ENCODE measurements at places on chromosomes 7 and 10.

DNA sequence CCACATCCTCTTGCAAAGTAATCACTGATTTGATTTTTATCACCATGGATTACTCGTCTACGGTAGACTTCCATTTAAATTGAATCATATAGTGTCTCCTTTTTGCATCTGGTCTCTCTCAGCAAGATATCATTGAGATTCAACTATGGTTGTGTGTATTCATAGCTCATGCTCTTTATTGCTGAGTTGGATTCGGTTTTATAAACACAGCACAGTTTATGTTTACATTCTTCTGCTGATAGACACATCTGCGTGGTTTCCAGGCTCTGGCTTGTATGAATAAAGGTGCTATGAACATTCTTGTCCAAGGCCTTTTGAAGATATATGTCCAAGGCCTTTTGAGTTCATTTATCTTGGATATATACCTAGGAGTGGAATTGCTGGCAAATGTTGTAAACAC lies 356.5 kb upstream of the CELF2 start:
- DNase-seq, result no peak

DNA sequence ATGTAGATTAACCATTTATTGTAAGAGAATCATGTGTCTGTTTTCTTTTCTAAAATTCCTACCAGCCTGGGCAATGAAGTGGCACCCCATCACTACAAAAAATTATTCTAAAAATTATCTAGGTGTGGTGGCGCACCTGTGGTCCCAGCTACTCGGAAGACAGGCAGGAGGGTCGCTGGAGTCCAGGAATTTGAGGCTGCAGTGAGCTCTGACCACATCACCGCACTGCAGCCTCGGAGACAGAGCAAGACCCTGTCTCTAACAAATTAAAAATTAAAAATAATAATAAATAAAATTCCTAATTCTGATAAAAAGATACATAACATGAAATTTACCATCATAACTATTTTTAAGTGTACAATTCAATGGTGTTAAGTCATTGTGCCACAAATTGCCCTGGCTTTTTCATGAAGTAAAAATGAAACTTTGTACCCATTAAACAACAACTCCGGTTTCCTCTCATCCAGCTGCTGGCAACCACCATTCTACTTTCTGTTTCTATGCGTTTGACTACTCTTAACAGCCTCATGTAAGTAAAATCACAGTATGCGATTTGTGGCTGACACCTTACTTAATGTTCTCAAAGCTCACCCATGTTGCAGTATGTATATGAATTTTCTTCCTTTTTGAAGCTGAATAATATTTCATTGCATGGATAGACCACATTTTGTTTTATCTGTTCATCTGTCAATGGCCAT lies 20.6 kb upstream of the USP6NL start:
- no peak for DNase-seq

DNA sequence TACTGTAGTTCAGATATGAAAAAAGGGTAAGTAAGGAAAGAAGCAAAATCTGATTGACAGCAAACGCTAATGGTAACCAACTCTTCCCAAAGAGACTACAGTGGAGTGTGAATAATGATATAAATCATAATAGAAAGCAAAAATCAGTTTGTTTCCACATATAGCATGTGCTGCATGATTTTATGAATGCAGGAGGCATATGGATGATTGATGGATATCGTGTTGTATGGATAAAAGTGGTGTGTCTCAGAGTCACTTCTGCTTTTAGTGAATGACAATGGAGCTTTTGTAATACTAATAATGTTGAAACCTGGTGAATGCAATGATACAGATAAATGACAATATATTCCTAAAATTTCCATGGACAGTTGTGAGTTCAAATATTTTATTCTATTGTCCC lies 36.6 kb upstream of the PALS2 start:
- no peak for DNase-seq

- DNase-seq, result no peak
Measured at GRCh38 chr7:3094701-3095445, 51.2 kb upstream of the CARD11 start.

- no peak for DNase-seq
Measured at GRCh38 chr7:94679358-94679757, 23.4 kb upstream of the SGCE start.

DNA sequence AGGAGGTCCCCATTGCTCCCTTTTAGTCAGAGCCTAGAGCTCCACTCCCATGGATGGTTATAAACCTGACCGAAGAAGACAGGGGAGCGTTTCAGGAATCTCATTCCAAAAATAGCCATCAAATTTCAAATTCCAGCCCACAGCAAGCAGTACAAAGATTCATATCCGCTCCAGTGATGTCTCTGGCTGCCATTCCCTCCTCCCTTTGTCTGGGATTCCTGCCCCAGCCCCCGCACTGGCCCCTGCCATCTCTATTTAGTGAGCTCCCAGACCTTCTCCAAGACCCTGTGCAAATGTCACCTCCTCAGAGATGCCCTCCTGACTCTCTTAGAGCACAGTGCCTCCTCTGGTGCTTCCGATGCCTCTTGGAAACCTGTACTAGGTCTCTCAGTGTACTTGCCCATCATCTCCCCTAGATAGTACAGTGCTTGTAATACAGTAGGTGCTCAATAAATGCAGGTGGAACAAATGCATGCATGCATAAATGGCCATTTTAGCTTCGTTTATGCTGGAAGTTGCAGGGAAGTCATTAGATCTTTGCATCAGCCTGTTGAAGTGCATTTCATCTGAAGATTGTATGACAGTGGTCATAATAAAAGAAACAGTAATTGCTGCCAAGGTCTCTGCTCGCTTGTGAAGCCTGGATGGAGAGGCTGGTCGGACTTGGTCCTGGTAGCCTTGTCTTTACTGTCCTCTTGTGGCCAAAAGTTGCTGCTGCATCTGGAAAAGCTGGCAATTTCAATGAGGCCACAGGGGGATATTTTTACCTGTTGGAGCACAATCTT lies 32.0 kb upstream of the HABP2 start:
- DNase-seq, result no peak

DNA sequence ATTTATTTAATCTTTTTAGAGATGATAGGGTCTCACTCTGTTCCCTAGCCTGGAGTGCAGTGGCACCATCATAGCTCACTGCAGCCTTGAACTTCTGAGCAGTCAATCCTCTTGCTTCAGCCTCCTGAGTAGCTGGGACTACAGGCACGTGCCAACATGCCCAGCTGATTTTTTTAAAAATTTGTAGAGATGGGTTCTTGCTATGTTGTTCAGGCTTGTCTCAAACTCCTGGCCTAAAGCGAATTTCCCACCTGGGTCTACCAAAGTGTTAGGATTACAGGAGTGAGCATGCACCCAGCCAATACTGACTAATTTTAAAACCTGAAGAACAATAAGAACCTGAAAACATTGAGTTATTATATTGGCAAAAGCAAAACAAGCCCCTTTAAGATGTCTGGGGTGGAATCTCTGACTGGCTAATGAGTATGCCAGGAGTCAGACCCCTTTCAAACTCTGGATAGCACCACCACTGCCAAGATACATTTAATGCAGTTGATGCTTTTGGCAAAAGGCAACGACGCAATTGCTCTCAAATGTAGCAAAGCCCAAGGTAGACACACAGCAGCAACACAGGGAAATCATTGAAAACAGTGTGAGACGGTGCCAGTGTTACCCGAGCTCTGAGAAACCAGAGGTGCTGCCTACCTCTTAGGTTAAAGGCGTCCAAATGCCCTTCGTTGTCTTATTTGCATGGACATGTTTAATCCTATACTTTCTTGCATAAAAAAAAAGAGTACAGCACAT lies 40.7 kb upstream of the TOMM7 start:
- no peak for DNase-seq

DNA sequence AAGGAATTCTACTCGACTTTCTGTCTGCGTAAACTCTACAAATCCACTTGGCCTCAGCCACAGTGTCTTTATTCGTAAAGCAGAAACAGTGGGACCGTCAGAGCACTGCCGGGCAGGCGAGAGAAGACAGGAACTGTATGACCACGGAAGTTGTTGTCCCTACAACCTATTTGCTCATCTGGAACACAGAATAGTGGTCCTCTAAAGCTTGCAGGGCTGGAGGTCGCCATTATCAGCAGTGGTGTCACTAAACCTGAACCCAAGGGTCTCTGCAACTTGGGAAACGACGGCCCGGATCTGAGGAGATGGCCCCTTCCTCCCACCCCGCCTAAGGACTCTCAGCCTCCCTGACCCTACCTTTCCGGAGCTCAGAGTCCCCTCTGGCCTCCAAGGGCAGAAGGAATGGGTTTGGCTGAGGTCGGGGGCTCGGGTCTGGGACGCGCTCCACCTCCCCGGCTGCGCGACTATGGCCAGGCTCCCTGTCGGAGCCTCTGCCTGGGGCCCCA lies 442 bp downstream of the STYXL1 start:
- no peak for DNase-seq

DNA sequence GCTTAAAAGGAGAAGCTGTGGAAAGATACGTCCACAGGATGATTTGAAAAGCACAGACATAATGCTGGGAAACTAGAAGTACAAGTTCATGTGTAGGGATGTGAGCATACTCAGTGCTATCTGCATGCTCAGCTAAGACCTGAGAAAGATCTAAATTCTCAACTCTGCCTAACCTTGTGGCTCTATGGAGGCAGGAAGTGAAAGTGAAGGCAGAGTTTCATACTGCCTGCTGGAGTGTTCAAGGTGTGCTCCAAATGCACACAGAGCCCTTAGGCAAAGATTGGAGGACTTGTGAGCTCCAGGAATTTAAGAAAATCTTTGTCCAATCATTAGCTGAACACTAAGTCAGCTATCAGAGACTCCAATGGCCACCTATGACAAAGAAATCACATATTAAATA lies 190.9 kb downstream of the RNLS start:
- no peak for DNase-seq

GRCh38 chr10:127648885-127649284 lies 88.1 kb upstream of the FOXI2 start:
- DNase-seq, result no peak

DNA sequence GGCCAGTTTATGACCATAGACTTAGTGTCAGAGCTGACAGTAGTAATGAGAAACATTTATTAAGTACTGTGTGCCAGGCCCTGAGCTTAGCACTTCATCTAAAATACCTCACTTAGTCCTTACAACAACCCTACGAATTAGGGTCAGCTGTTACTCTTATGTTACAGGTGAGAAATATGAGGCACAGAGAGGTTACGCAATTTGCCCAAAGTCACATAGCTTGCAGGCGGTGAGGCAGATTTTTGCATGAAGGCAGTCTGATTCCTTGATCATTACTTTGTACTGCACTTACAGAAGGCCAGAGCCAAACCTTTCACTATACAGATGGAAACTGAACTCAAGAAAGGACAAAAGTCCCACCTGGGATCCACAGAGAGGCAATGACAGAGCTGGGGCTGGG lies 10.2 kb downstream of the CDH23 start:
- no peak for DNase-seq

DNA sequence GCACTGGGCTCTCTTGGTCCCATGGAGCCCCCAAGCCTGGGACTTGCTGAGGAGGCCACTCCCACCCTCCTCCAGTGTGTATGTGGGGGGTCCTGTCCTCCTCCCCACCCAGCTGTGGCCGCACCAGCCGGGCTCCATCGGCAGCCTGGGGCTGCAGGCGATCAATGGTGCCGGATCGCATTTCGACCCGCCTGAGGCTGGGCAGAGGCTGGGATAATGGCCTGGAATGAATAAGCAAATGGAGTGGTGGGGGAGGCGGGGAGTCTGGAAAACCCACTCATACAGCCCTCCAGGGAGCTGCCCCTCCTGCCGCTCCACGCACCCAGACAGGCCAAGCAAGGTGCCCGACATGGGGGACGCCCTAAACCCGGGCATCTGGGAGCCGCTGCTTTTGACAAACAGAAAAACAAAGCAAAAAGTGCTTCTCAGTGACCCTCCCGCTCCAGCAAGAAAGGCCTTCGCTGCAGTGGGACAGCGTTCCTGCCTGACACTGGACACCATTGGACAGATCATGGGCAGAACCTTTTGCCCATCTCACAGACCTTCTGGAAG lies 160.5 kb downstream of the NRF1 start:
- no peak for DNase-seq

DNA sequence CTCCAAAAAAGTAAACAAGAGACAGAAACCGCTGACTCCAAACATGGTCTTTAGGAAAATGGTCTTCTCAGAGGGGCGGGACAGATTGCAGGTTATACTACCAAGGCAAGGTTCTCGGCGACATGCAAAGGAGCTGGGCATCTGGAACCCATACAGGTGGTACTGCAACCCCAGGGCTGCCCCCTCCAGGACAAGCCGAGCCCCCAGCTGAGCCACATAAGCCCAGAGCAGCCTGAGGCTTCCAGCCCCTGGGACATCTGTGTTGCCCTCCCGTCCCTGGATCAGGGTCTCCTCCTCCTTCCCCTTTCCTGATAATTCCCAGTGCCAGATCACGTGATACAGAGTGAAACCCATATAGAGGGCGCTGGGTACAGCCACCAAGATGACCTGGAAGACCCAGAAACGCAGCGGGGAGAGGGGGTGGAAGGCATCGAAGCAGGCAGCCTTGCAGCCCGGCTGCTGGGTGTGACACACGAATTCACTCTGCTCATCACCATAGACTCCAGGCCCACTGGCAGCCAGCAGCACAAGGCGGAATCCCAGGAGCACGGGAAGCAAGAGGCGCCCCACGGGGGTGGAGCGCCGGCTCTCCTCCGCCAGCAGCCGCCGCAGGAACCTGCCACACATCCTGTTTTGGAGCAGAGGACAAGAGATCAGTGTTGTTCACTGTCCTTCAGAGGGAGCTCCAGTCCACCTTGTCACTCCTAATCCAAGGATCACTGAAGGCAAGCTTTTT lies at the start of gene GJC3:
GJC3 (minus strand) TSS at position 627 of the 736 bp plus-strand sequence; CDS start at position 627, 0 bp downstream.
- no peak for DNase-seq

- DNase-seq, result no peak
Measured at GRCh38 chr10:27072436-27073114, 27.7 kb downstream of the ANKRD26 start.

DNA sequence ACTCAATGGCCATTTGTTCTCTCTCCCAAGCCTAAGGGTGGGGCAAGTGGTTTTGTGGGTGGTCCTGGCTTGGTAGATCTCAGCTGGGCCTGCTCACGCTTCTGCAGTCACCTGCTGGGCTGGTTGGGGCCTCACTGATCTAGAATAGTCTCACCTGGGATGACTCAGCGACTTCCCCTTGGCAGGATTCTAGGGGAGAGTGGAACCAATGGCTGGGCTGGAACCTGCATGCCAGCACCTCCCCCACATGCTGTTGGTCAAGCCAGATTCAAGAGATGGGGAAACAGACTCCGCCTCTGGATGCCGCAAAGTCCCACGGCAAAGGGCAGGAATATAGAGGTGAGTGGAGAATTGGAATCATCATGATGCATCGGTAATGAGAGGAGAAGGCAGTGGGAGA lies 292.9 kb upstream of the NPVF start:
- no peak for DNase-seq

GRCh38 chr10:78843495-78843894 lies 225.3 kb upstream of the ZMIZ1 start:
- DNase-seq, result no peak

DNA sequence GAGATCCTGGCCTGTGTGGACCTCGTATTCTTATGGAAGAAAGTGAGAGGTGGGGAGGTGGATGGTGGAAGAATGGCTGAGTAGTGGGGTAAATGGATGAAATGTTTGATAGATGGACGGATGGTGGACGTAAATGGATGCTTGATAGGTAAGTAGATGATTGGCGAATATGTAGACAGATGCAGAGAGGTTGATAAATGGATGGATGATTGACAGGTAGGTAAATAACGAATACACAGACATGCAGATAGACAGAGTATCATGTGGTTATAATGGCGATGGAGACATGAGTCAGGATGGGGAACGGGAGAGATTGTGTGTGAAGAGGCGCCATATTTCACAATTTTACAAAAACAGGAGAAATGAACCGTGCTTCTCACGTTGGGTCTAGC lies 219.5 kb downstream of the DIP2C start:
- DNase-seq, result no peak

- DNase-seq, result no peak
Measured at GRCh38 chr10:78116361-78116760, 82.7 kb downstream of the RPS24 start.

- DNase-seq, result no peak
Measured at GRCh38 chr10:70169649-70170364, 507 bp downstream of the SAR1A start.
